ENCODE measurements at places on chromosomes 4 and X.

DNA sequence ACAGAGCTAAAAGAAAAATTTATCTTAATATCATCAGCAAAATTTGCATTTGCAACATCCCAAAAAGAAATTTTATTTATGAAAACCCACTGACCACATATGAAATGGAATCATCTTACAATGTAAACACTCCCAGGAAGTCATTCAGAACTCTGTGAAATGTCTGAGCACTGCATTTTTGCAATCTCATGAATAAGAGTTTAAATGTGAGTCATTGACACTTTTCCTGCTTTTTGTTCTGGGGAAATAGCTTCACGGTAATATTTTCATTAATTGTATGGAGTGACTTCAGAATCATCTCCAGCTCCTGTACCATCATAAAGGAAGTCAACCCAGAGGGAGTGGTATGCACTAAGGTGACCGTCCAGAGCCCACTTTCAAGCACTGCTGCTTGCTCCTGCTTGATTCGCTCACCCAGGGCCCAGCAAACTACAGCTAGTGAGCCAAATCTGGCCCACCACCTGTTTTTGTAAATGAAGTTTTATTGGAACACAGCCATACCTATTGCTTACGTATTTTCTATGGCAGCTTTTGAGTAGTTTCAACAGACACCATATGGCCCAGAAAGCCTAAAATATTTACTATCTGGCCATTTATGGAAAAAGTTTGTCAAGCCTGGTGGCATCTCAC is 17.2 kb downstream of the EDNRA start:
- no peak for DNase-seq

DNA sequence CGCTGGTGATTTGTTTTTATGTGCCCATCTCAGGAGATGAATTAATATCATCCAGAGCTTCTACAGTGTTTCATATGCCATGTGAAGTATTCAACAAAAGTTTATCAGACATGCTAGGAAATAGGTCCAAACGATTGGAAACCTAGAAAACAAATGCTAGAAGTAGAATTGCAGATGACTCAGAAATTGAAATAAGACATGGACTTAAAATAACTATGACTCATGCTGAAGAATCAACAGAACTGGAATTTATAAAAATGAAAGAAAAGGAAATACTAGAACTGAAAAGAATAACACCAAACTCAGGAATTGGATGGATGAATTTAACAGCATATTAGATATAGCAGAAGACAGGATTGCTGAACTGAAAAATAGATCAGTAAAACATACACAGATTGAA is 172.7 kb upstream of the GIMD1 start:
- peak; percentile 42 for DNase-seq

- no peak for DNase-seq
These were observed 5.2 kb upstream of the ARX start for GRCh38 chrX:25020905-25021449.

GRCh38 chrX:39808471-39808917 is 289.3 kb downstream of the BCOR start:
- peak; percentile 6 for DNase-seq

GRCh38 chr4:78734441-78735162 is 41.5 kb upstream of the BMP2K start:
- DNase-seq, result no peak

GRCh38 chr4:98951710-98952109 is 22.8 kb upstream of the EIF4E start:
- no peak for DNase-seq

Data from amniotic stem cell (primary cell).